ENCODE measurements at places on chromosomes 11 and 22. TPM values are rescaled to one million over a fixed set of nuclear protein-coding genes. Genes with fewer than 3 reads are reported as not detected.

- DNase-seq = no peak
Observed at GRCh38 chr11:44964526-44965209, 14.0 kb upstream of the TP53I11 start.

DNA sequence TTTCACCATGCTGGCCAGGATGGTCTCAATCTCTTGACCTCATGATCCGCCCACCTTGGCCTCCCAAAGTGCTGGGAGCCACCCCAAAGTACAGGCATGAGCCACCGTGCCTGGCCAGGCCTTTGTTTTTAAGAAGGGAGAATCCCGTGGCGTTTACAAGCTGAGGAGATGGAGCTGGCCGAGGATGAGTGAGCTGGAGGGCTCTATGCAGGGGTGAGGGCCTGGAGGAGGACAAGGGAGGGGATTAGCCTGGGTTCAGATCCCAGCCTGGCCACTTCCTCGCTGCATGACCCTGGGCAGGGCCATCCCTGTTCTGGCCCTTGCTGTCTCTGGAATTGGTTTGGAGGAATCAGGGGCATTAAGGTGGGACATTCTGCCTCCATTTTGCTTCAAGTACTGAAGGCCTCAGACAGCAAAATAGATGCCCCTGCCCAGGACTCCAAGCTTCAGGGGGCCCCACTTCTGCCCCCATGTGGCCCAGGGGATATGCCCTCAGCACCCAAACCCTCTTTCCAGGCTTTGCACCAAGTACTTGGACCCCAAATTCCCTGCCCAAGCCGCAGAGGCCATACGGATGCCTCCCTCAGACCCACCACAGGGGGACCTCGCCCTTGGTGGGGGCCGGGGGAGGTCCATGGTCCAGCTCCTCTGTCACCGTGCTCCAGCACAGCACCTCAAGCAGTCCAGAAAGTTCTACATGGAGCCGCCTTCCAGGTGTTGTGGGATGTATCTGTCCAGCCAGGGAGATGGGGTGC, 12.1 kb upstream of the LRP5 start:
- DNase-seq = no peak

DNA sequence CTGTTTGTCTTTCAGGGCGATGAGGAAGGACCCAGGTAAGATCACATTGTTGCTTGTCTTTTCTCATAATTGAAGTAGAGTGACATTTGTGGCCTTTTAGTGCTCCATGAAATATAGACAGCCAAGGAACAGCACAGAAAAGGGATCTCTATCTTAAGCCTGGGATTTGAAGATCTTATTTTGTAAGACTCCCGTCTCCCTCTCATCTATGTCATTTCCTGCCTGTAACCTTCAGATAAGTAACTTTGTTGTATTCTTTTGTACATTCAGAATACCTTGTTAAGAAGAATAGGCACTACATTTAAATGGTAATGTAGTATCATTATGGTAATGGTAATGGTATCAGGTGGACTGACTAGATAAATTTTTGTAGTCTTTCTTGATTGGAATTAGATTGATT, 72.8 kb downstream of the TRIM44 start:
- no peak for DNase-seq

Gene APOA5
- total RNA-seq = 2.6 TPM

DNA sequence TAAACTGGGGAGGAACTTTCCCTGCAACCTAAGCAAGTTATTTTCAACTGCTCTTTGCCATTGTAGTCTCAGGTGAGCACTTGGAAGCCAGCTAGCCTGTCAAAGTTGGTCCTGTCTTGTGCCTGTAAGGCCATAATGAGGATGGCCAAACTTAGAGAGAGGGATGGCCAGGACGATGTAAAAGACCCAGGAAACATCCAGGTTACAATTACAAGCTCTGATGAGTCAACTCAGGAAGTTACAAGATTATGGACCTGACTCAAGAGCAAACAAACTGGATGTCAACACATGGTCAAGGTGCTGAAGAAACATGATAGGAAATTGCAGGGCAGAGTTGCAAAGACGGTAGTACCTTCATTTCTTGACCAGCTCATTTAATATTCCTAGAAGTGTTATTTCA, 1.6 kb downstream of the GTPBP1 start:
- DNase-seq = no peak

DNA sequence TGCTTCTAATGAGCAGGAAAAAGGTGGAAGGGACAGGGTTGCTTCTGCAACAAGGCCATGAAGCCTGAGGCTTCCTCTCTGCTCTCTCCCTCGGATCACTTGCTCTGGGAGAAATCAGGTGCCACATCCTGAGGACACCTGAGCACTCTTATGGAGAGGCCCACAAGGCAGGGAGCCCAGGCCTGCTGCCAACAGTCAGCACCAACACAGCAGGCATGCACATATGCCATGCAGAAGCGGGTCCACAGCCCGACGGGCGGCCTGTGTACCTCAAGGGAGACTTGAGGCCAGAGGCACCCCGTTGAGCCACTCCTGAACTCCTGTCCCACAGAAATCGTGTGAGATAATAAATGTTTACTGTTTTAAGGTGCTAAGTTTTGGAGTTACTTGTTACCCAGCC, 9.5 kb downstream of the TTLL12 start:
- DNase-seq = no peak

- DNase-seq = no peak
Observed at GRCh38 chr11:120196826-120197225, 14.0 kb upstream of the OAF start.

Gene CASP5
- total RNA-seq = not detected

DNA sequence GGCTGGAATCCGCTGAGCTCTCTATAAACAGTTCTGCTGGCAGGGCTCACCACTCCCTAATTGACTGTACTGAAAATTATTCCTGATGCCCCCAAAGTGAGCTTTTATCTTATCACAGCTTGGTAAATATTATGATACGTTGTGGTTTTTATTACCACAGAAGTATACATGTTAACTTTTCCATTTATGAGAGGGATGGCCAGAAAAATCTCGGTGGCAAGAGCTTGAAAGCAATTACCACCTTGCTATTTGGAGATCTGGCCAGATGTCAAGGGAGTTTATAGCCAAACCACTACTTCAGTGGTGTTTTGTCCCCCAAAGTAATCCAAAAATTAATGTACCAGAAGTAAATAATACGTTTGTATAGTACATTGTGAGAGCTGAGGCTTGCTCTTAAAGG, 75.4 kb upstream of the RCN1 start:
- DNase-seq = no peak

GRCh38 chr11:121374286-121374985, 77.7 kb upstream of the SORL1 start:
- DNase-seq = no peak
